ENCODE measurements at places on chromosomes 4 and X.

DNA sequence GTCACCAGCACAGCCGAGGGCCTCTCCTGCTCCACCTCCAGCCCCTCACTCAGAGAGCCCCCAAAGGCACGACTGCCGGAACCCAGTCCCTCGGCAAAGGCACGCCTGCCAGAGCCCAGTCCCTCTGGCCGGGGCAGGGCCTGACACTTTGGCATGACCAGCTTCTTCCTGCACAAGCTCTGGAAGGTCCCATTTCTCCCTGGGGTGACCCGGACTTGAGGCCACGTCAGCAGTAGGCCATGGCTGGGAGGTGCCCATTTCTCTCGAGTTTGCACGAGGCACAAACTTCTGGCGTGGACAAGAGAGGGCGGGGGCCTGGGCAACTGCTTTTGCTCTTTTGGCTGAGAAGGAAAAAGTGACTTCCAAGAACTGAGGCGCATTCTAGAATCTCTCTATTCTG lies 62.2 kb upstream of the GPR78 start:
- no peak for DNase-seq

DNA sequence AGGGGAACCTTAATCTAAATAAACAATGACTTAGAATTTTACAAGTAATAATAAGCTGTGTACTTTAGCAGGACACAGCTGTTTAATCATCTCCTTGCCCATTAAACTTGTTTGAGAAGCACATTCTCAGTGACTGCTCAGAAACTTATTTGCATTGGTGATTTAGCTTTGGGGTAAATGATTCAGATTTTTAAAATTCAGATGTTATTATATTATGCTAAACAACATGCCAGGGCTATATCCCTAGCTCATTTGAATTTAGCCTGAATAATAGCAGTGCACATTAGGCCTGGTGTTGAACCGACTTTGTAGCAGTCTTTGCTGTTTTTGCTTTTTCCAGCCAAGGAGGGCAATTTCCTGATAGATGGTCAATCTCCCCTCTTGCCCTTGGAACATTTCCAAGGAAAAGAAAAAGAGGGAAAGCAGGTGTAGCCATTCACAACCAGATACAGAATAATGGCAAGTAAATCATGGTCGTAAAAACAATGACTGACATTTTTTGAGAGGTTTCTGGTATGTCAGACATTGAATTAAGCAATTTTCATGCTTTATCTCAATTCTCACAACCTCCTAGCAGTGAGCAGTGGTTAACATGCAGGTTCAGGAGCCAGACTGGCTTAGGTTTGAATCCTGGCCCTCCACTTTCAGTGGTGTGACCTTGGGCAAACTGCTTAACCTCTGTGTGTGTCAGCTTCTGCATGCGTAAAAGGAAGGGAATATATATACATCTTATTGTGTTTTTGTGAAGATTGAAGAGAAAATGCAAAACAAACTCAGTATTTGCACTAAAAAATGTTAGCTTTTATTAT lies 16.8 kb downstream of the ARHGEF38 start:
- DNase-seq, result no peak

- DNase-seq, result no peak
Measured at GRCh38 chr4:142960126-142960525, 114.0 kb upstream of the INPP4B start.

DNA sequence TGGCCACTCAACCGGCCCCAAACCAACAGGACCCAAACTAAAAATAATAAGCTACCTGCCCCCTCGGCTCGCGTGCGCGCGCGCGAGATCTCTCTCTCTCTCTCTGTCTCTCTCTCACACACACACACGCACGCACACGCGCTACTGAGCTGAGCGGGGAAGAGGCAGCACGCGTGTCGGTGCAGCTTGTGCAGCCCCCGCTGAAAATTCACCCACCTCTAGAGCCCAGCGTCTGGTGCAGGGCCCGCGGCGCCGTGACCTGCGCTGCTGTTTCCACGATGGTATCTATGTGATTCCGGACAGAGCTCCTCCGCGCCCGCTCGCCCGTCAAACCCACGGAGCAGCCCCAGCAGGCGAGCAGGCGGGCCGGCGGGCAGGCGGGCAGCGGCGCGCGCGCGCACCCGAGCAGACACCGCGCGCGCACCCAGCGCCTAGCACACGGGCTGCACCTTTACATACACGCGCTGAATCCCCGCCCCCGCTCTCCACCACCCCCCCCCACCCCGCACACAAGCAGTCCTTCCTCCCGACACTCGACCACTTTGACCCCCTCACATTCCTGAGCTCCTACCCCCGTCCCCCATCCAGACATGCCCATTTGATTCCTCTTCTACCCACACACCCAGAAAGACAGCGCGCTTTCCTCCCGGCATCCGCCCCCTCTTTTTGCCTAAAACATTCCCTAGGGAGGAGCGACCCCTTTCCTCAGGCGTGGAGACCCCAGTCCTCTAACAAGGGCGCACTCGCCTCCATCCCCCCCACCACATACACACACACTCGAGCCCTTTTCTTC lies 1.0 kb downstream of the SLITRK4 start:
- no peak for DNase-seq

DNA sequence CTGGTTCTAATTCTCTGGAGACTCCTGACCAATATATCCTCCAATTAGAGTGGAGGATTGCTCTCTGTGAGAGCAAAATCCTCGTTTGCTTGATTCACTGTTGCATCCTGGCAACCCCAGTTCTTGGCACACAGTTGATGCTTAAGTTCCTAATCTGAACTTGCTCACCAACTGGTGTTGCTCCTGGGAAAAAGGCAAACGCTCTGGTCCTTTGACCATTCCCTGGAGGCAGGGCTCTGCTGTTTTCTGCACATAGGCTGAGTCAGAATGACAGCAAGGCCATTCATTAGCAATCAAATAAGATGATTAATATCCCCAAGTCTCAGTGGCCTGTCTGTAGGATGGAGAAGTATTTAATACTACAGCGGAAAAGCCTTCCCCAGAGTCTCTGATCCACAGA lies 172.7 kb upstream of the TBC1D9 start:
- no peak for DNase-seq

DNA sequence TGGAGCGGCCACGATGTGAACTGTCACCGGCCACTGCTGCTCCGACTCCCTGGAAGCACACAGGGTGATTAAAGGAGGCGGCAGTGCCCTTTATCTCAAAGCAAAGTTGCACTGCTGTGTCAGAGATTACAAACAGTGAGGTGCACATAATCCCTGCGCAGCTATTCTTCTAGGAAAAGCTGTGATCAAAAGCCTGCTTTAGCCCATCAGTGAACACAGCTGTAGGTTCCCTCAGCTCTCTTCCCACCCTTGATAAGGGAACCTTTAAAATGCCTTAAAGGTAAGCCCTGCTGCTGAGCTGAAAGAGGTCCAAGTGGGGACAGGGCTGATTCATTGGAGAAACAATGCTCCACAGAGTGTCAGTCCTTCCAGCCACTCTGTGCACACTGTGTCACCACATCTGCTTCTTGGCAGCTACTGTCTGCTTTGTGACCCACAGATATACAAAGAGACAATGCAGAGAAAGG lies 127.6 kb downstream of the EIF4E start:
- no peak for DNase-seq

GRCh38 chr4:10893395-10893794 lies 208.8 kb upstream of the CLNK start:
- DNase-seq, result no peak

GRCh38 chr4:41258783-41259182 lies 2.1 kb downstream of the UCHL1 start:
- DNase-seq, result no peak

DNA sequence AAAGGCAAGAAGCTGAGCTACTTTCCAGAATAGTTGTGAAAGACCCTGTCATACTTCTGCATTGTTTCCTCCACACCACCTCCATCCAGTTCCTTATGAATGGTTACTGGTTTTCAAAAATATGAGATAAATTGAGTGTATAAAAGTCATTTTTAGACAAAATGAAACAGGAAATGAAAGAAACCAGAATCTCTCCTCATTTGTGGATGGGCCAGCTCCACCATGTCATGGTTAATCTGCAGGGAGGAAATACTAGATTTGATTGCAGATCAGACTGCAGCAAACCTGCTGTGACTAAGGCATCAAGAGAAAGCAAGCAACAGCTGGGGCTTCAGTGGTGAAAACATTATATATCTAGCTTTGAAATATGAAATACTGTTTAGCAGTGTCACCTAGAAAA lies 23.8 kb downstream of the F9 start:
- no peak for DNase-seq

GRCh38 chr4:174714393-174715211 lies 114.4 kb downstream of the GLRA3 start:
- DNase-seq, result no peak

- DNase-seq, result peak; percentile 40
Measured at GRCh38 chrX:40474205-40474626, 106.6 kb upstream of the ATP6AP2 start.

DNA sequence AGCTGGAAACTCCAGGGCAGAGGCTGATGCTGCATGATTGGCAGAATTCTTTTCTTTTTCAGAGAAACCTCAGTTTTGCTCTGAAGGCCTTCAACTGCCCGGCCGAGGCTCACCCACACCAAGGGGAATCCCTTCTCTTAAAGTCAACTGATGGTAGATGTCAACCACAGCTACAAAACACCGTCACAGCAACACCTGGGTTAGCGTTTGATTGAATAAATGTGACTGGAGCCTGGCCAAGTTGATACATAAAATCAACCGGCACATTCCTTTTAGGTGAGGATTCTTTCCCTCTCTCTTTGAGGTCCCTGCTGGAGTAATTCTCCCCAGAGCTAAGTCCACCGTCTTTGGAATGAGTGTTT lies 15.2 kb upstream of the KIAA0232 start:
- DNase-seq, result no peak

DNA sequence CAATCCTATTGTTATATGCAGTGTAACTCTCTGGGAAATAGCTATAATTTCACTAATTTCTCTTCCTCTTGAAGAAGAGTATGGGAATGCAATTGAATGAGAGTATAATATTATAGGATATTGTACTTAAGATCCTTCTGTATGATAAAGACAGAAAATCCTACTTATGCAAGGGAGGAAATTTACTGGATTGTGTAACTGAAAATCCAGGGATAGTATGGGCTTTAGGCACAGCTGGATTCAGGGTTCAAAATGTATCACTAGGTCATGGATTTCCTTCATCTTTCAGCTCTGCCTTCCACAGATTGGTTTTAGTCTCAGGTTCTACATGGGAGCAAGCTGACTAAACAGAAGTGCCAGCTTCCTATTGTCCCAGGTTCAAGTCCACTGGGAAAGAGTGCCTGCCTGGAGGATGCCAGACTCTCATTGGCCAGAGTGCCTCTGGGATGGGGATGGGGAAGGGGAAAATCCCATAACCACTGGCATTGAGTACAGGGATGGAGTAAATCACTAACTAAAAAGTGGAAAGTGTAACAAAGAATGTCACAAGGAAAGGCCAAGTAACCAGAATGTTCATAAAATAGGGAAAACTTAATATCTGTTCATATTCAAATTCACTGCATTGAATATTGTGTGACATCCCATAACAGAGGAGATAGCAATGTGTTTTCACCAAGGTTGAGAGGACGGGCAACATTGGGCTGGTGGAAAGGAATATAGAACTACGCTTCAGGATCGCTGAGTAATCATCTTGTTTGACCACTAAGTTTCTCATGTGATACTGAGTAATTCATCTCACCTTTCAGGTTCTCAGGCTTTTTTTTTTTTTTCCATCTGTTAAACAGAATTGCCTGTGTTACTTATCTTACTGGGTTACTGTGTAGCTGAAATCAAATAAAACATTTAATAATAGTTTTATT lies 75.7 kb downstream of the ANXA3 start:
- DNase-seq, result no peak

DNA sequence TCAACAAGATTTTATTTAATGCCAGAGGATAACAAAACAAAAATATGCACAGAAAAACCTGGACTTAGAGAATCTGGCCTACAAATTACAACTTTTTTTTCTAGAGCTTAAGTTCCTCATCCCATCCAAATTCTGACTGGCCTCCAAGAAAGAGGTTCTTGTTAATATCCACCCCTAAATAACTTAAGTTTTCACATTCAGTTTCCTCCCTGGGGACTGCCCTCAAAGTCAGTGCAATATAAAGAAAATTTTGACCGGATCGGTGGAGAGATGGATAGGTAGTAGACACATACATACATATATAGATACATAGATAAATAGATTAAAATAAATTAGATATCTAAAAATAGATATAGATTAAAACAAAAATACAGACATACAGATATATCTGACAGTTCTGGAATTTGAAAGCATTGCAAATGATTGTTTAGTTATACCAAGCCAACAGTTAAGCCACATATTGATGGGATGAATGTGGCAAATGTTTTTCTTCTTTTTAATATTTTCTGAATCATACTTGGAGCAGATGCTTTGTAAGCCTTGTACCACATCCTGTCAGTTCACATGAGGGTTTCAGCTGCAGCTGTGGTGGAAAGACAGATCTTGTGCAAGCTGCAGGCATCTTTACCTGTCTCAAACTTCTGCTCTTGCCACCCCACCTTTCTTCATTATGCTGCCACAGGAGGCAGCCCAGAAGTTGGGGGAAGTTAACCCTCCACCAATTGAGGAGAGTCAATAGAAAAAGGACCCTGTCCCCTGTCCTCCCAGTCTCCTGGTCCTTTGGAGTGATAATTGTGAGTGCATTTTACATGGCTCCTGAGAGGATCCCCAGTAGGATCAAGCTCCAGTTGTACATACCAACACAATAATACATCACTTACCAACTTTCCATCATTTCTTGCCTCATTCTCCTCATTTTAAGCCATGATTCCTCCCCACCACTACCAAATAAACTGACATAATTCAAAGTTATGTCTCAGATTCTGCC lies 58.5 kb upstream of the PRDM8 start:
- no peak for DNase-seq

- no peak for DNase-seq
Measured at GRCh38 chr4:51932261-51932660, 87.9 kb downstream of the LRRC66 start.

GRCh38 chrX:107672955-107673378 lies 44.7 kb downstream of the PRPS1 start:
- peak; percentile 61 for DNase-seq

- DNase-seq, result no peak
Measured at GRCh38 chr4:61445374-61446063, 245.4 kb downstream of the ADGRL3 start.

DNA sequence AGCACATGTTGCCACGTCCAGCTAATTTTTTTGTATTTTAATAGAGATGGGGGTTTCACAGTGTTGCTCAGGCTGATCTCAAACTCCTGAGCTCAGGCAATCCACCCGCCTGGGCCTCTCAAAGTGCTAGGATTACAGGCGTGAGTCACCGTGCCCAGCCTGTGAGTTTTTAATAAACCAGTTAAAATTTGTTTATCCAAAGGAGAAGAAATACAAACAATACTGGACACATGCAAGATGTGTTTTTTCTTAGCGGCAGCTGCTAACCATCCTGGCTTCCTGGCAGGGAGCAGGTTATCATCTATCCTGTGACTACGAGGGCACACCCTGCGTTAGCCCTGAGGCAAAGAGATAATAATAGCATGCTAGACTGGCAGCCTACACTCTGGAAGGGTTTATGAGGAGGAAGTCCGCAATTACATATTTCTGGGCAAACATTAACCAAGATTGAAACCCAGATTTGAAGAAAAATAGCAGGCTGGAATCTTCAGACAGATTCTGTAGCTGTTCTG lies 191.4 kb downstream of the SPRY1 start:
- no peak for DNase-seq

GRCh38 chr4:4339504-4340085 lies 47.3 kb upstream of the NSG1 start:
- DNase-seq, result no peak

GRCh38 chrX:71609095-71609750 lies 9.1 kb downstream of the CXCR3 start:
- no peak for DNase-seq

- no peak for DNase-seq
Measured at GRCh38 chr4:40888933-40889332, 139.2 kb downstream of the NSUN7 start.

- no peak for DNase-seq
Measured at GRCh38 chr4:78923464-78924312, 15.6 kb downstream of the PAQR3 start.

Measured in right lobe of liver (tissue), 6 donors.